ENCODE measurements at places on chromosomes 4 and X.
A peak's percentile ranks its signal among the peaks of the same experiment; 100 is the strongest.

GRCh38 chr4:89876548-89876947 is 18.1 kb upstream of the MMRN1 start:
- no peak overlapping the region for H3K4me3 ChIP-seq
- H3K4me1 ChIP-seq, result no peaks in the 10 kb centered on the region
- no peaks in the 10 kb centered on the region for H3K27me3 ChIP-seq
- DNase-seq, result no peak
- no peak overlapping the region for H3K27ac ChIP-seq

GRCh38 chrX:11119313-11119943 is 8.3 kb downstream of the HCCS start:
- no peak for DNase-seq
- H3K36me3 ChIP-seq, result peaks cover 36% of the 10 kb centered on the region
- no peak overlapping the region for H3K4me3 ChIP-seq
- H3K4me1 ChIP-seq, result no peaks in the 10 kb centered on the region
- no peaks in the 10 kb centered on the region for H3K27me3 ChIP-seq

DNA sequence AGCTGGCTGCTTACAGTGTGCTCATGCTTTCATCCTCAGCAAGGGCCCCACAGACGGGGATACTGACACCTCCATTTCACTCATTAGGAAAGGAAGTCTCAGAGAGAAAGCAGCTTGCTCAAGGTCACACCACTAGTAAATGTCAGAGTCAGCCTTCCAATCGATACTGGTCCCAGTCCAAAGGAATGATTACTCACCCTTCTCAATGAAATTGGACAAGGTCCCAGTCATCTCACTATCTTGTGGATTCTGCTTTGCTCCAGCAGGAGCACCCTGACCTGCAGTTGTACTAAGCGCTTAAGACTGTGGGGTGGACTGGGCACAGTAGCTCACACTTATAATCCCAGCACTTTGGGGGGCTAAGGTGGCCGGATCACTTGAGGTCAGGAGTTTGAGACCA is 132.2 kb upstream of the SLC34A2 start:
- H3K4me3 ChIP-seq, result no peak overlapping the region
- no peak overlapping the region for H3K27ac ChIP-seq
- no peaks in the 10 kb centered on the region for H3K36me3 ChIP-seq
- peaks cover 16% of the 10 kb centered on the region for H3K4me1 ChIP-seq
- no peak for DNase-seq

DNA sequence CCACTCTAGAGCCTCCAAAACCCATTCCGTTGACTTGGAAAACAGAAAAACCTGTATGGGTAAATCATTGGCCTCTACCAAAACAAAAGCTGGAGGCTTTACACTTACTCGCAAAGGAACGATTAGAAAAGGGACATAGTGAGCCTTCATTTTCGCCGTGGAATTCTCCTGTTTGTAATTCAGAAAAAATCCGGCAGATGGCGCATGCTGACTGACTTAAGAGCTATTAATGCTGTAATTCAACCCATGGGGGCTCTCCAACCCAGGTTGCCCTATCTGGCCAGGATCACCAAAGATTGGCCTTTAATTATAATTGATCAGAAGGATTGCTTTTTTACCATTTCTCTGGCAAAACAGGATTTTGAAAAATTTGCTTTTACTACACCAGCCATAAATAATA is 60.8 kb downstream of the ZNF732 start:
- H3K27me3 ChIP-seq, result no peaks in the 10 kb centered on the region
- H3K4me1 ChIP-seq, result peaks cover 4% of the 10 kb centered on the region
- no peak overlapping the region for H3K4me3 ChIP-seq
- no peak overlapping the region for H3K27ac ChIP-seq
- DNase-seq, result peak; percentile 45
- no peaks in the 10 kb centered on the region for H3K36me3 ChIP-seq

DNA sequence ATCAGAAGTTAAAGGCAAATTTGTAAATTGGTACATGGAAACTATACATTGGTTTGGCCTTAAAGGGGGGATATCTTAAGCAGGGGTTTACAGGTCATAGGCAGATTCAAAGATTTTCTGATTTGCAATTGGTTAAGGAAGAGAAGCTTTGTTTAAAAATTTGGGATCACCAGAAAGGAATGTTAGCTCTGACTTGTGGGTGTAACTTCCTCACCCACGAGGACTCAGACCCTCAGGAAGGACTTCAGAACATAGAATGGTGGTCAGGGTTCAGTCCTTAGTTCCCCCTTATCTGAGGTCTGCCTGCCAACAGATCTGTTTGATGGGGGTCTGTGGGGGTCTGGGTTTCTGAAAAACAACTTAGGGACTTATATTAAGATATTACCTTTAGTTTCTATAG is 427.4 kb upstream of the DIPK2B start:
- H3K27ac ChIP-seq, result no peak overlapping the region
- no peak overlapping the region for H3K4me3 ChIP-seq
- no peaks in the 10 kb centered on the region for H3K36me3 ChIP-seq
- no peak for DNase-seq
- peaks cover 4% of the 10 kb centered on the region for H3K4me1 ChIP-seq

DNA sequence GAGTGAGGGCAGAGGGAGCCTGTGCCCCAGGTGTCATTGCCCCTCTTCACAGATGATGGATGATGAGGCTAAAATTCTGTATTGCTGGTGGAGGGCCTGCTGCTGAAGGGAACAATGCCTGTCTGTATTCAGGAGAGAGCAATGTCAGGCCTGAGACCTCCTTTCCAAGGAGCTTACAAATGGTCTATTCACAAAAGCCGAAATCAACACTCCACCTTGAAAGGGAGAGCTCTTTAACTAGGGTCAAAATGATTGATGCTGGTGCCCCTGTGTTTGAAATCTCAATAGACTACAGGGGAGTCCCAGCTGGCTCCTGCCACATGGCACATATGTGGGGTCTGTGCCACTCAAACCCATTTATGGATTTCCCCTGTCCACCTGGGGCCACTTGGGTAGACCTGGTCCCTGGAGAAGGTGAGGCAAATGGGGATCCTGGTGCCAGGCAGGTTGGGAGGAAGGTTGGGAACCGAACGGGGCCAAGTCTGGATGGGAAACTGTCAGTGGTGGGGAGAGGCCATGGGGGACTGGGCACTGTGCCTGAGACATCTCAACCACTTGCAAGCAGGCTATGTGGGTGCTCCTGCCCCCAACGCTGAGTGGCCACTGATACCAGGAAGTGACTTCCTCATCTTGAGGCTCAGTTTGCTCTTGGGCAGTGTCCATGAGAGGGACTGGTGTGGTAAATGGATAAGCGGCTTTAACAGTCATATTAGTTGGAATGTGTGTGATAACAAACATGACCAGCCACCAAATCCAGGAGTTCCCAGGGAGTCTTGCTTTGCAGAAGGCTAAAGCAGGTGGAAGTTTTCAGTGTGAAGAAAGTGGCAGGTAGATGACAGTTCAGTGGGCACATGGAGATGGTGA is 223.8 kb upstream of the PSAPL1 start:
- no peak for DNase-seq
- H3K27ac ChIP-seq, result no peak overlapping the region

- DNase-seq, result no peak
- no peaks in the 10 kb centered on the region for H3K36me3 ChIP-seq
- H3K4me1 ChIP-seq, result no peaks in the 10 kb centered on the region
- no peaks in the 10 kb centered on the region for H3K27me3 ChIP-seq
- no peak overlapping the region for H3K4me3 ChIP-seq
These were observed 160.1 kb downstream of the STK32B start for GRCh38 chr4:5211282-5211839.

- no peak overlapping the region for H3K27ac ChIP-seq
- H3K27me3 ChIP-seq, result no peaks in the 10 kb centered on the region
These were observed 56.3 kb downstream of the ZAR1 start for GRCh38 chr4:48546336-48546735.

DNA sequence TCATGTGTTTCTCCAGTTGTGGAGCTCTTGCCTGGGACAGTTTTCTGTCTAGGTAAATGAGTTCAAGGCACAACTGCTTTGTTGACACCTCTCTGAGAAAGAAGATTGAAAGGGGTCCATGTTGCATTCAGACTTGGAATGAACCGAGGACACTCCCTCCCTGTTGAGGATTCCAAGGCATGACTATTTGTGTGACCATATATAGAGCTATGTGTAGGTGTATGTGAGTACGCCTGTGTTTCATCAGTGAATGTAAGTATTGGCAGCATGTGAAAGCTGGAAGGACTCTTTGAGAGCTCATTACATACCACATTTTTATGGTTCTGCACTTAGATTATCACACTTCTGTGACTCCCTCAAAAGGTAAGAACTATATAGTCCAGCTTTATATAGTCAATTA is 3.4 kb downstream of the HEPH start:
- H3K27ac ChIP-seq, result no peak overlapping the region

DNA sequence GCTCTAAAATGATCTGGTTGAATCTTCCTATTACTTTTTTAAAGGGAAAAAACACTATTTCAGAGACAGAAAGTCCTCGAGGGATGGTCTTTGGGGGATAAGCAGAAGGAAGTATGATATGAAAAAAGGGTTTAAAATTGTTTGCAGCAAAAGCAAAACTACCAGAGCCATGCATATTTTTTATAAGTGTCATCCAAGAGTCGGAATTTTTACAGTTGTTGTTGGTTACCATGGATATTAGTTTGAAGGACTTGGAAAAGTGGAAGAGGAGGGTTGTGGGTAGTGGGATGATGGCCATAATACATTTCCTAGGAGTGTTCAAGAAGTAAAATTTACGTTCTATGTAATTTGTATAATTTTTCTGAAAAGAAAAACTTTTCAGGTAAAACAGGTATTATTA is 134.4 kb downstream of the PCDH7 start:
- no peaks in the 10 kb centered on the region for H3K27me3 ChIP-seq
- no peak for DNase-seq
- no peaks in the 10 kb centered on the region for H3K36me3 ChIP-seq

DNA sequence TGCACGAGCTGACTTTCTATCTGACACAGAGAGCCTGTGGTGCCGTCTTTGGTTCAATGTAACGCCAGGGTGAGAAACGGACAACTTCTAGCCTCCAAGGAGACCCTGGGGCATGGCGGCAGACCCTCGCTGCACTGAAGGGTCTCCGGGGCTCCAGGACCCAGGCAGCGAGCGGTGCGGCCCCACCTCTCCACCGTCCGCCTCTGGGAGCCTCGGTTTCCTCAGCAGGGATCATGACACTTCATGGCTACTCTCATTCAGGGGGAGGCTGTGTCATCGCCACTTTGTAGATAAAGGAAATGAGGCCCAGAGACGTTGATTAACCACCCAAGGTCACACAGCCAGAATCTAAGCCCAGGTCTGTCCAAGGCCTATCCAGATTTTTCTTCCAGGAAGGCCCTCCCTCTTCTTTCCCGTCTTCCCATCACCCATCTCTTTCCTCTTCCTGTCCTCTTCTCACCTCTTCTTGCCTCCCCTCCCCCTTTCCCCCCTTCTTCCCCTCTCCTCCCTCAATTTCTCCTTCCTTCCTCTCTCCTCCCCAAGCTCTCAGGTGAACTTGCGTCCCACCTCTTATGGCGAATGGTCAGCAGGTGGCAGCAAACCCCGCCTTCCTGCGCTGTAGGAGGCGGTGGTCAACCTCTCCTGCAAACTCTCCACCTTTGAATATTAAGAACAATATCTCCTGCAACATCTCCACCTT is 69.3 kb upstream of the HMX1 start:
- DNase-seq, result peak; percentile 20
- no peak overlapping the region for H3K4me3 ChIP-seq
- H3K27ac ChIP-seq, result no peak overlapping the region
- no peaks in the 10 kb centered on the region for H3K4me1 ChIP-seq

DNA sequence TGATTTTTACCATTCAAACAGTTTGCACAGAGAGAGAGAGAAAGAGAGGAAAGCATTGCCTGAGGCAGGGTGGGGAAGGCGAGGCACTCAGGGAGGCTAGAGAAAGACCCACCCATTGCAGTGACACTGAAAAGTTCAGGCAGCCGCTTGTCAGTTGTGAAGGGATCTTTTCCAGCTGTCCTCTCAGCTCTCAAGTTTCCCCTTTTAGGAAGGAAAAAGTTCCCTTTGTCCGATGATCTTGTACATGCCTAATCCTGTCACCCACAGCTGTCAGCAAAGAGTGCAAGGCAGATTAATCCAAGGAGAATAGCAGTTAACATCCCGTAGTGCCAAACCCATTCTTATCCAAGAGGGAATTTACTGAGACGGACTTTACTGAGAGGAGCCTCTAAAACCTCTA is 255.0 kb downstream of the MAGEB5 start:
- H3K27ac ChIP-seq, result no peak overlapping the region
- no peaks in the 10 kb centered on the region for H3K27me3 ChIP-seq
- no peaks in the 10 kb centered on the region for H3K4me1 ChIP-seq
- no peak overlapping the region for H3K4me3 ChIP-seq

- no peak for DNase-seq
- no peaks in the 10 kb centered on the region for H3K36me3 ChIP-seq
- H3K4me1 ChIP-seq, result no peaks in the 10 kb centered on the region
- no peak overlapping the region for H3K4me3 ChIP-seq
These were observed 498.0 kb upstream of the BOD1L1 start for GRCh38 chr4:14125375-14126129.

DNA sequence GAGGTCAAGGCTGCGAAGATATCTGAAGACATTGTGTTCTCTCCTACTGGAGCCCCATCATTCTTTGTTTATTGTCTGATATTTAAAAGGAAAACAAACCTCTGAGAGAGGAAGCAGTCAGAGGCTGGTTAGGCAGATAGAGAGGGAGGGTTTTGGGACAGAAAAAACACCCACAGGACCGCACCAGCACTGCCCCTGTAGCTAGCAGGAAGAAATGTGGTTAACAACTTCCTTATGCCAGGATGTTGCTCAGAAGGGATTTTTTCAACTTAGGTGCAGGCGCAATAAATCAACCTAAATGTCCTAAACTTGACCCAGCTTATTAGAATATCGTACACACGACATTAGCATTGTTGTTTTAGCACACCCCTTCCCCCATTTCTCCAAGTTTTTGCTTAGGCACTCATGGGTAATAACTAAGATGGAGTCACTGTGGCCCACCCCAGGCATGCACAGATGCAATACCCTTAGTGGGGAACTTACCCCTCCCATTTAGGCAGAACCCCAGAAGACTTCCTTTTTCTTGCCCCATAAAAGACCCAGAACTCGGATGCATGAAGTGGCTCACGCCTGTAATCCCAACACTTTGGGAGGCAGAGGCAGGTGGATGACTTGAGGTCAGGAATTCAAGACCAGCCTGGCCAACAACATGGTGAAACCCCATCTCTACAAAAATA is 2.8 kb upstream of the ZNF718 start:
- H3K36me3 ChIP-seq, result no peaks in the 10 kb centered on the region
- H3K27me3 ChIP-seq, result no peaks in the 10 kb centered on the region
- no peak overlapping the region for H3K4me3 ChIP-seq
- peaks cover 10% of the 10 kb centered on the region for H3K4me1 ChIP-seq
- DNase-seq, result no peak

DNA sequence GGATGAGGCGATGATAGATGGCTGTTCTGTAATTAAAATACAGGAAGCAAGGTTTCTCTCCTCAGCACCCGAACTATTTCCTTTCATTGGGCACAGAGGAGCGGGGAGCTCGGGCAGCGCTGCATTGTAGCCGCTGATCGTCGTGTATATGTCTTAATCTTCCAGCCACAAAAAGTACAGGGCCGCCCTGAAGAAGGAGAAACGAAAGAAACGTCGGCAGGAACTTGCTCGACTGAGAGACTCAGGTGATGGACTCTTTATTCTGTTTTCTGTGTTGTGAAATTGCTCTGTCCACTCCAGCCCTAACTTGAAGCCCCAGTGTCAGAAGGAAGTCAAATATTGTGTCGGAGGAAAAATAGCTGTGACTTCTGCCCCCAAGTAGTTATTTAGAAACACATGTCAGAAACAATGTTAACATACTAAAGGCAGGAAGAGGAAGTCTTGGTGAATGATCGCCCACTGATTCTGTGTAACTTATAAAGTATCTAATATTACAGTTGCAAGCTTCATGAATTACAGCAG is 546 bp downstream of the ZRSR2 start:
- peaks cover 4% of the 10 kb centered on the region for H3K4me1 ChIP-seq
- H3K4me3 ChIP-seq, result peak overlapping the region; percentile 79
- DNase-seq, result no peak
- H3K27me3 ChIP-seq, result no peaks in the 10 kb centered on the region
- H3K36me3 ChIP-seq, result no peaks in the 10 kb centered on the region
